Naive thymus-derived CD4-positive, alpha-beta T cell (primary cell): ENCODE measurements at places on chromosomes 1 and 21.

- no peak overlapping the region for H3K27ac ChIP-seq
- no peaks in the 10 kb centered on the region for H3K27me3 ChIP-seq
- H3K36me3 ChIP-seq: peaks cover 1% of the 10 kb centered on the region
- H3K4me1 ChIP-seq: no peaks in the 10 kb centered on the region
- H3K4me3 ChIP-seq: no peak overlapping the region
These were observed 21.0 kb downstream of the RCC1 start for GRCh38 chr1:28526886-28527285.

DNA sequence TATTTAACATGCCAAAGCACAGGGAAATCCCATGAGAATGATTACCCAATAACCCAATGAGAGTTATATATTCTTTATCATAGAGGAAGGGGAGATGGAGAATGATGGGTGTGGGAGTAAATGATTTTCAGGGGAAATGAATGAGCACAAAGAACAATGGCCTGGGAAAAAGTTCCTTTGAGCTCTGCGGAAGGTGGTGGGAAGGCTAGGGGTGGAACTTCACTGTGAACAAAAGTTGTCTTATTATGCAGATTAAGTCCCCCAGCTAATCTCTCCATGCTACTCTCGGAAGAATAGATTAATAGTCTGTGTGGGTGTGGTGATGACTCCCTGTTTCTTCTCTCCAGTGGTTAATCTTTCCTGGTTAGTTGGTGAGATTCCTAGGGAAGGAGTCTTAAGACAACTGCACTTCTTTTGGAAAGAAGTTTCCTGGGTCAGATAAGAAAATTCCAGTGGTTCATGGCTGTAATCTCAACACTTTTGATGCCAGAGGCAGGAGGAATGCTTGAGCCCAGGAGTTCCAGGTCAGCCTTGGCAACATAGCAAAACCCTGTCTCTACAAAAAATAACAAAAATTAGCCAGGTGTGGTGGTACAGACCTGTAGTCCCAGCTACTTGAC lies 71.6 kb downstream of the DNTTIP2 start:
- no peaks in the 10 kb centered on the region for H3K36me3 ChIP-seq
- H3K27me3 ChIP-seq: no peaks in the 10 kb centered on the region
- no peak overlapping the region for H3K4me3 ChIP-seq
- no peak for DNase-seq

DNA sequence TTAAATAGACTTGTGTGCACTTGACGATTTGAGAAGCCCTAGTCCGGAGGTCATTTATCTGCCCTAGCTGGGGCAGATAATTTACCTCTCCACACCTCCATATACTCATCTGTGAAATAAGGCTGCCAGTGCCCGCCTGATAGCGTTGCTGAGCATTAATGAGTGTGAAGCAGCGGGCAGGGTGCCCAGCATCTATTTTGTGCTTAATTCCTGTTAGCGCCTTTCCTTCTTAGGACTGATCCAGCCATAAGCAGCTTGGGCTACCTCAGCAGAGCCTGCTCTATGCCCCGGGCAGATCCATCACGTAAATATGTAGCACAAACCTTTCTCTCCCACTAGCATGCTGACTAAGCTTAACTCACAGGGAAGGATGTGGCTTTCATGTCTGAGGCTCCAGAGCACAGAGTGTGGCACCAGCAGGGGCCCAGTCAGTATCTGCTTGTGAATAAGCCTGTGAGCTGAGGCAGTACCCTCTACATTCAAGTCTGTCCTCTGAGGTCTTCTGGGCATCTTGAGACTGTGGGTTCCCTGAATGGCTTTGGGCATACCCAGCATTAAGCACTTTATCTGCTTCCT lies 21.5 kb upstream of the RNF187 start:
- no peaks in the 10 kb centered on the region for H3K36me3 ChIP-seq
- peaks cover 15% of the 10 kb centered on the region for H3K4me1 ChIP-seq
- DNase-seq: no peak

- no peak overlapping the region for H3K27ac ChIP-seq
- no peak for DNase-seq
- H3K4me3 ChIP-seq: no peak overlapping the region
- H3K36me3 ChIP-seq: no peaks in the 10 kb centered on the region
These were observed 581.5 kb upstream of the B3GALT2 start for GRCh38 chr1:193767886-193768285.

DNA sequence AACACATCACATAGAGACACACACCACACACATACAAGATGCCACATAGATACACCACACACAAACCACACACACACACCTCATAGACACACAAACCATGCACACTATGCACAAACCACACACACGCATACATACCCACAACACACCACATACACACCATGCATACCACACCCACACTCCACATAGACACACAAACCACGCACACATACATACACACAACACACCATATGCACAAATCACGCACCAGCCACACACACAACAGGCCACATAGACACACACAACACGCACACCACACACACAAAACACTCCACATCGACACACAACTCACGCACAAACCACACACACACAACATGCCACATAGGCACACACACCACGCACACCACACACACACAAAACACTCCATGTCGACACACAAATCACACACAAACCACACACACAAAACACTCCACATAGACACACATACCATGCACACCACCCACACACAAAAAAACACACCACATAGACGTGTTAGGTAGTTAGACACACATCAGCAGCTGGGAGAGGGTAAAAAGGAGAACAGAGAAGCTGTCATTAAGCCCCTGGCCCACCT lies 49.5 kb upstream of the SLC19A1 start:
- no peak overlapping the region for H3K4me3 ChIP-seq
- no peak for DNase-seq

GRCh38 chr1:40583980-40584379 lies 52.5 kb downstream of the ZNF684 start:
- H3K27me3 ChIP-seq: no peaks in the 10 kb centered on the region
- no peak overlapping the region for H3K27ac ChIP-seq
- H3K4me3 ChIP-seq: no peak overlapping the region
- H3K4me1 ChIP-seq: no peaks in the 10 kb centered on the region

DNA sequence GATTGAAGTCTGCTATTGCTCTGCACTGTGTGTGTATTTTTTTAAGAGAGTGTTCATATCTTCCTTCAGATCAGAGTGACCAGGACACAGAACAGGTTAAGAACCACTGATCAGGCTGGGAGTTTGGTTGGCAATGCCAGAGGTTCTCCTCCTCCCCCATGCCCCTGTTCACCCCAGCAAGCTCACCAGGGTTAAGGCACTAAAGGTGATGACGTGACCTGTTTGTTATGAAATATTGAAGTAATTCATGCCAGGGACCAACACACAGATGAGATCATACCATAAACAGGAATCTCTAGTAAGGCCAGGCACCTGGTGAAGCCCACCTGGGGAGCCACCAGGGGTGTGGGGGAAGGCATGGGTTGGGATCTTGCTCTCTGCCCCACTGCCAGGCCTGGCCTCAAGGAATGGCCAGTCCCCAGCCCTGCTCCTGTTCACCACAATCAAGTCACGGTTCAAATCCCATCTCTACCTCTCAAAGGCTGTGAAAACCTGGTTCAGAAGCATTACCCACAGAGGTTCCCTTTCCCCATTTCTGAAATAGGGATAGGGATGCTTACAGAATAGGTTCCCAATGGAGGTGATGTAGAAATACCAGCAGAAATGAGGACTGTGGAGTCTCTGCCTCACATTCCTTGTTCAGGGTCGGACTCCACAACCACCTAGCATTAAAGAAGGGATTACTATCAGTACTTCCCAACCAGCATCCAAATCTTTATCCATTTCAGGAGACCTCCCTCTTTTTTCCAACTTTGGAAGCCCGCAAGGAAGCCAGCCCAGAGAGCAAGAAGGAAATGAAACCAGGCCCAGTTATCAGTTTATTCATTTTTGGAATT lies 2.4 kb downstream of the ID3 start:
- no peak for DNase-seq
- peaks cover 10% of the 10 kb centered on the region for H3K36me3 ChIP-seq
- H3K27me3 ChIP-seq: no peaks in the 10 kb centered on the region
- H3K27ac ChIP-seq: peak overlapping the region; percentile 91
- peaks cover 44% of the 10 kb centered on the region for H3K4me1 ChIP-seq

DNA sequence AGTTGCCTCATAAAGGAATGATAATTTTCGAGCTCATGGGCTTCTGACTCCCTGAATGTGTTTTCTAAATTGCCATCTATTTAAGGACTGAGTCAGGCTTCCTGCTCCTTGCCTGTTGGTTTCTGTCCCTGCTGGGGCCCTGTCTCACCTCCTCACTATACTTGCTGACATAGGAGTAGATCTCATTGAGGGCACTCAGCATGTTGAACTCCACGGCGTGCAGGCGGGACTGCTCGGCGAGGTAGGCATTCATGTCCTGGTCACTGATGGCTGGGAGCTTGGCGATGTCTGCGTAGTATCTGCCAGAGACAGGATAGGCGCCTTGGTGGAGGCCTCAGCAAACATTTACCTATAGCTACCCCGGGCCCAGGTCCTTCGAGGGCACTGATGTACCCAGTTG lies 116.9 kb upstream of the CD34 start:
- H3K27ac ChIP-seq: no peak overlapping the region
- no peak for DNase-seq
- H3K36me3 ChIP-seq: no peaks in the 10 kb centered on the region
- no peaks in the 10 kb centered on the region for H3K27me3 ChIP-seq
- H3K4me1 ChIP-seq: no peaks in the 10 kb centered on the region

DNA sequence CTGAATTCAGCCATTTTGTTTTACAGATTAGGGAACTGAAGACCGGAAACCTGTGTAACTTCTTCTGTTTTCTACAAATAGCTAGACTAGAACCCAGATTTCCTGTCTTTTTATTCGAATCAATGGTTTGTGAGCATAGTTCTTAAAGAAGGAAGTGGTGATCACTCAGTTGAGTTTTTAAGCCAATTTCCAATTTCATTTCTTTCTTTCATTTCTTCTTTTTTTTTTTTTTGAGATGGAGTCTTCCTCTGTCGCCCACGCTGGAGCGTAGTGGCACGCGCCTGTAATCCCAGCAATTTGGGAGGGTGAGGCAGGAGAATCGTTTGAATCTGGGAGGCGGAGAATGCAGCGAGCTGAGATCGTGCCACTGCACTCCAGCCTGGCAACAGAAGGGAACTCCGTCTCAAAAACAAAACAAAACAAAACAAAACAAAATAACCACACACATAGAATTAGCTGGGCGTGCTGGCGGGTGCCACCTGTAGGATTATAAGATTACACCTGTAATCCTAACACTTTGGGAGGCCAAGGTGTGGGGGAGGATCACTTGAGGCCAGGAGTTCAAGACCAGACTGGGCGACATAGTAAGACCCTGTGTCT lies 3.0 kb upstream of the MDM4 start:
- peaks cover 35% of the 10 kb centered on the region for H3K4me1 ChIP-seq
- peak overlapping the region; percentile 54 for H3K4me3 ChIP-seq
- H3K27me3 ChIP-seq: no peaks in the 10 kb centered on the region
- DNase-seq: no peak

- H3K27me3 ChIP-seq: no peaks in the 10 kb centered on the region
- no peak overlapping the region for H3K4me3 ChIP-seq
- DNase-seq: no peak
- no peaks in the 10 kb centered on the region for H3K36me3 ChIP-seq
These were observed 306.9 kb downstream of the ASTN1 start for GRCh38 chr1:176857632-176858031.

DNA sequence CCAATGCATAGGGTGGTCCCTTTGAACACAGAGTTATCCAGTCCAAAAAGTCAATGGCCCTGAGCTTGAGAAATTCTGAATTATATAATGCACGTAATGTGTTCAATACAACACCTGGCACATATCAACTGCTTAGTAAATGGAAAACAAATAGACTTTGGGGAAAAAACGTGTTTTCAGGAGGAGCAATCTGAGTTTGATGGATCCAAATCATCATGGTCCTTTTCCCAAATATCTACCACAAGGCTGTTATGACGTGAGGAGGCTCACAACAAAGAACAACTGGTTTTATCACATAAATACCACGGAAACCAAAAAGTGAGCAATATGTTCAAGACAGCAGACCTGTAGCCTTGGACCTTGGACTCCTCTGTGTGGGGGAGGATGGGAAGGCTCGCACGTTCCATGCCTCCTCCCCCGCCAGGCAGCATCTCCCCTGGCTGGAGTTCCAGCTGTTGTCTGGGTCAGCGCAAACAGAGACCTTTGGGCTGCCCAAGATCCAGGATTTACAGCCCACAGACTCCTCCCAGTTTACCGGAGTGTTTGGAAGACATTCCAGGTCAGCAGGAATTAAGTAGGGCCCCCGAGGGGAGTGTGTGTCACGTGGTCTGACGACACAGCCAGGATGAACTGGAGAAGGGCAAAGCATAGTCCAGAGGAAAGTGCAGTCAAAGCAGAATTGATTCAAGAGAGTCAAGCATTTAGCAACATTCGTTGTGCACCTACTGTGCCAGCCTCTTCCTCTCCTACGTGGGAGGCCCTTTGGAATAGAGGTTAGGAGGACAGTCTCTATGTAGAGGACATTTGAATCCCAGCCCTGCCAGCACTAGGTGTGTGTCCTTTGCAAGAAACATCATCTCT lies 32.2 kb upstream of the MED18 start:
- H3K27ac ChIP-seq: no peak overlapping the region
- no peak for DNase-seq
- H3K4me1 ChIP-seq: no peaks in the 10 kb centered on the region
- H3K4me3 ChIP-seq: no peak overlapping the region

GRCh38 chr21:37877171-37877570 lies 39.1 kb downstream of the KCNJ6 start:
- H3K27ac ChIP-seq: no peak overlapping the region
- H3K4me1 ChIP-seq: no peaks in the 10 kb centered on the region
- no peaks in the 10 kb centered on the region for H3K27me3 ChIP-seq
- no peaks in the 10 kb centered on the region for H3K36me3 ChIP-seq

DNA sequence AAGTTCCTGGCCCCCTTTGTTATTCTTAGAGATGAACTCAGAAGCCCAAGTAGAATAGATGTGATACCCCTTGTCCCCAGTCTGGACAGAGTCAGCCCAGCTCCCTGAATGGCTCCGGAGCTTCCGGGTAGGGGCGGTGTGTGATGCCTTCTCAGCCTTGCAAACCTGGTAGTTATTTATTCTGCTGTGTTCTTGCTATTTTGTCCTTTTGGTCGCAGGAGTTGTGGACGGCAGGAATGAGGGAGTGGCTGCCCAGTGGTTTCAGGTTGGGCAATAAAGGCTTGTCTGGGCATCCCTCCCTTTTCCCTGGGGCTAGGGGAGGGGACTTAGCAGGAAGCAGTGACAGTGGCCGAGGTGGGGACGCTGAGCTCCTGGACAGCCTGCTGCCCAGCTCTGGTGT lies 2.8 kb downstream of the PTPRU start:
- no peak overlapping the region for H3K4me3 ChIP-seq
- peaks cover 17% of the 10 kb centered on the region for H3K4me1 ChIP-seq
- DNase-seq: no peak
- no peaks in the 10 kb centered on the region for H3K36me3 ChIP-seq
- H3K27me3 ChIP-seq: peaks cover 12% of the 10 kb centered on the region

- H3K36me3 ChIP-seq: no peaks in the 10 kb centered on the region
- H3K27me3 ChIP-seq: no peaks in the 10 kb centered on the region
- peaks cover 34% of the 10 kb centered on the region for H3K4me1 ChIP-seq
- peak; percentile 4 for DNase-seq
- peak overlapping the region; percentile 77 for H3K27ac ChIP-seq
These were observed 31.8 kb upstream of the JUN start for GRCh38 chr1:58815686-58816071.
